IPS DF 19.7 (cell line): ENCODE measurements at places on chromosomes 13 and 19.

DNA sequence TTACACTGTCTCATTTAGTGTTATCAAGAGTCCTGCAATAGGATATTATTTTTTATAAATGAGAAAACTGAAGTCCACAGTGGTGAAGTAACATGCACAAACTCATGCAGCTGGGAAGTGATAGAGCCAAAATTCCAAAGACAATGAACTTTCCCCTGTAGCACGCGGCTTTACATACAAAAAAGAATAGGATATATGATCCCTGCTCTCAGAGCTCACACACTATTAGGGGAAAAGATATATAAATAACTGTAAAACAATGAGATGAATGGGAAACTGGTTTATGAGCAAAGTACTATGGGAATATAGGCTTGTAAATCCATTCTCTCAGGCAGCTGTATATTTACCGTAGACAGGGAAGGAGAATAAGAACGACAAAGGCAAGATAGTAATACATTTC is 39.7 kb downstream of the THSD1 start:
- DNase-seq = no peak

DNA sequence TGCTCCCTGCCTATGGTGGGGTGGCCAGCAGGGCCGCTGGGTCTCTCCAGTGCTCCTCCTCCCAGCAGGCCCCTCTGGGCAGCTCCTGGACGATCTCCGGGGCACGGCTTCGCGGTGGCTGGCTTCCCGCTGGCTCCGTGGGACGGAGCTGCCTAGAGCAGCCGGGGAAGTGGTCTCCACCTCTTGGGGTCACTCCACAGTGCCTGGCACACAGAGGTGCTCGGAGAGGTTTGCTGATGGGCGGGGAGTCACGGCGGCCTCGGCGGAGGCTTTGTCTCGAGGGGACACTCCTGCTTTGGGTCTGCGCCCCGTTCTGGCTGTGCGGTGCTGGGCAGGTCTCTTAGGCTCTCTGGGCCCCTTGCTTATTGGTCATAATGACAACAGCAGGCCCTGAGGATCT is 9.9 kb upstream of the CACTIN start:
- DNase-seq = no peak

GRCh38 chr19:11337080-11337479 is 2.4 kb downstream of the RAB3D start:
- DNase-seq = no peak

DNA sequence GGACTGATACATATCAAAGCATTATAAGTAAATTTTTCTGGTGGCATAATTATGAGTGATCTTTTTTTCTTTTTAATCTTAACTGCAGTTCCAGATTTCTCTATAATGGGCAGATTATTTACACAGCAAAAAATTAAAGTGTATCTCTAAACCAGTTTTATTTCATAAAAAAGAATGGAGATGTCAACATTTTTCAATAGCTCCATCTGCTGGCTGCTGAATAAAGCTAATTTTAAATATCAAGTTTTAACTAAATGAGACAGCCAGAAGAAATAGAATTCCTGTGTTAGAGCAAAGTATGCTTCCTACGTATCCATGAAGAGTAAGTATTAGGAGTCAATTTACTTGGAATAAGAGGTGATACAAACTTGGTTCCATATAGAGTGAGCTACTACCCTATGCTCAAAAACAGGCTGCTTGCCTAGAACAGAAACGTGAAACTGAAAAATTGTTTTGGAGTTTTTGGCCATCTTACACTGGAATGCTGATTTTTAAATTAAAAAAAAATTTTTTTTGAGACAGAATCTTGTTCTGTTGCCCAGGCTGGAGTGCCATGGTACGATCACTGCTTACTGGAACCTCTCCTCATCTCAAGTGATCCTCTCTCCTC is 5.0 kb upstream of the PDS5B start:
- DNase-seq = no peak

DNA sequence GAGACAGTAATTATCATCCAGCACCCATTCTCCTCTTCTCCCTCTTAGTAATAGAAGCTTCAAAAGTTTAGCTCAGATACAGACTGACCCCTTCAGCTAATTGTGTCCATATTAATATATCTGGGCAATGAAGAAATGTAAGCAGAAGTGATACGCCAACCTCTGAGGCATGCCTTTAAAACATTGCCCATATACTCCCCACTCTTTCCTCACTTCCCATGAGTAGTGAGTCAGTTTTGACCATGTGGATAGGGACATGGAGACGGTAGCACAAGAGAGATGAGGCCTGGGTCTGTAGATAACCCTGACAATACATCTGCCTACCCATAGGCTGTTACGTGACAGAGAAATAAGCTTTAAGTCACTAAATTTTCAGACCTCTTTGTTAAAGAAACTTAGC is 147.6 kb downstream of the KCTD12 start:
- DNase-seq = no peak
